GM06990 (cell line): ENCODE measurements at places on chromosomes 1 and 21.
A peak's percentile ranks its signal among the peaks of the same experiment; 100 is the strongest.

DNA sequence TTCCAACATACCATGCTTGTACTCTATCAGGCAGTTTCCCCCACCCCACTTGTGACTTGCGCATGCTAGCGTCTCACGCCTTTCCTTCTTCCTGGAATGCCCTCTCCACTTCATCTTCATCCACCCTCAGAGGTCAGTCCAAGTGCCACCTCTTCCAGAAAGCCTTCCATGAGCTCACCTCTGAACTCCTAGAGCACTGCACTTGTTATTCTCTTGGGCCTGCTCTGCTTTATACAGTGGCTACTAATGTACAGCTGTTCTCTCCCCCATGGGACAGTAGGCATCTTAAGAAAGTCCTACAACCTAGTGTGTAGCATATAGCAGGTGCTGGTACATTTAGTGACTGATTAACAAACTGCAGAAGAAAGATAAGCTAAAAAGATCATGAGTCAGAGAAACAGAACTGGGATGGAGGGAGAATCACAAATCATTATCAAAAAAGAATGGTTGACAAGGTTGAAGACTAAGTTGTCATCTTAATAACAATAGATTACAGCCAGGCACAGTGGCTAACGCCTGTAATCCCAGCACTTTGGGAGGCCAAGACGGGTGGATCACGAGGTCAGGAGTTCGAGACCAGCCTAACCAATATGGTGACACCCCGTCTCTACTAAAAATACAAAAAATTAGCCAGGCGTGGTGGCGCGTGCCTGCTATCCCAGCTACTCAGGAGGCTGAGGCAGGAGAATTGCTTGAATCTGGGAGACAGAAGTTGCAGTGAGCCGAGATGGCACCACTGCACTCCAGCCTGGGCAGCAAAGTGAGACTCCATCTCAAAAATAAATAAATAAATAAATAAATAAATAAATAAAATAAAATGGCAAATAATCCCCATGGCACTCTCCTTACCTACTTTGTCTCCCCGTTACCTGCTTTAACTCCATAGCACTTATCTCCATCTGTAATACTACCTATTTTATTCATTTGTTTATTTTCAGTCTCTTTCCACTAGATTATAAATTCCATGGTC lies 16.3 kb upstream of the TSPAN1 start:
- no peak for DNase-seq

DNA sequence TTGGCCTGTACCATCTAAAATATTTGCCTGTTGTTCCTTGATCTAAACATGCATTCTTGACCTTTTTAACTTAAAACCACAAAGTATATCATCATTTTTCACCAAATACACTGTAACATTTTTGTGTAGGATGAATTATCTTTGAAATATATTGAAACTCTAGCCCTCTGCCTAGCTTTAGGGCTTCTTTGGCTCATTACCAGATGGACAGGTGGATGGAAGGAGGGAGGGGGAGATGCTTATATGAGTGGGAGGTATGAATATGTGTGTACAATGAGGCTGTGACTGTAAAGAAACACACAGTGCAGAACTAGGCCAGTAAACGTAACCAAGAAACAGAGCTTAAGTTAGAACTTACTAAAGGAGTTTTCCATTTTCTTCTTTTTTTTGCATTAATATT lies 118.5 kb downstream of the ESRRG start:
- DNase-seq, result no peak

- no peak for DNase-seq
Measured at GRCh38 chr1:193157360-193157759, 29.1 kb downstream of the B3GALT2 start.

DNA sequence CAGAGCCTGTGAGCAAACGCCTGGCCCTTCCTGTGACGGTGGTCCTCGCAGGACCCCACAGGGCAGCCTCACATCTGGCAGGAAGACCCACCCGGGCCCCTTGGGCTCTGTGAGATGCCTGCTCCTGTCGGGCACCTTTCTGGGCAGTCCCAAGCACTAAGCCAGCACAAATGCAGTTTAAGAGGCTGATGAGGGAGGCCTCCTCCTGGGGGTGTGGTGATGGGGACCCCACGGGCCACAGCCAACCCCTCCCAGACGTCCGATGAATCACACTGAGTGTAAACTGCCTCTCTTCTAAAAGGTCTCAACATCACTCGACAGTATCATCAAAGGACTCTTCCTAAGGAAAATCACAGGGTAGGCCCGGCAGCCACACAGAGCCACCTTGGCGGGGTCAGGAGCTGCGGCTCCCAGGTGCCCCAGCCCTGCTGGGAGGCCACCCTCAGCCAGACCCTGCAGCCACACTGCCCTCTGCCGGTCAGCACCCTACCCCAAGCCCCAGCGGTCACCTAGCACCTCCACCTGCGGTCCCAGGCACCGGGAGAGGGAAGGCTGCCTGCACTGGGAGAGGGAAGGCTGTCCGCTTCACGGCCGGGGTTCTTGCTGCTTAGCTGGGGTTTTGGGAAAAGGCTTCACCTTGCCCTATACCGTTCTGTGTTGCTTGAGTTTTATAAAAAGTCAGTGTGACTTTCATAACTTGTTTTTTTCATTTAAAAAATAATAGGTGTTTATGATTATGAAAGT lies 3.9 kb upstream of the PRKCZ start:
- peak; percentile 54 for DNase-seq

- DNase-seq, result peak; percentile 48
Measured at GRCh38 chr1:110060034-110060661, 10.3 kb downstream of the ALX3 start.

GRCh38 chr21:46038871-46039397 lies 57.4 kb downstream of the COL6A1 start:
- no peak for DNase-seq

- no peak for DNase-seq
Measured at GRCh38 chr1:56904663-56905397, 50.2 kb downstream of the C8A start.

DNA sequence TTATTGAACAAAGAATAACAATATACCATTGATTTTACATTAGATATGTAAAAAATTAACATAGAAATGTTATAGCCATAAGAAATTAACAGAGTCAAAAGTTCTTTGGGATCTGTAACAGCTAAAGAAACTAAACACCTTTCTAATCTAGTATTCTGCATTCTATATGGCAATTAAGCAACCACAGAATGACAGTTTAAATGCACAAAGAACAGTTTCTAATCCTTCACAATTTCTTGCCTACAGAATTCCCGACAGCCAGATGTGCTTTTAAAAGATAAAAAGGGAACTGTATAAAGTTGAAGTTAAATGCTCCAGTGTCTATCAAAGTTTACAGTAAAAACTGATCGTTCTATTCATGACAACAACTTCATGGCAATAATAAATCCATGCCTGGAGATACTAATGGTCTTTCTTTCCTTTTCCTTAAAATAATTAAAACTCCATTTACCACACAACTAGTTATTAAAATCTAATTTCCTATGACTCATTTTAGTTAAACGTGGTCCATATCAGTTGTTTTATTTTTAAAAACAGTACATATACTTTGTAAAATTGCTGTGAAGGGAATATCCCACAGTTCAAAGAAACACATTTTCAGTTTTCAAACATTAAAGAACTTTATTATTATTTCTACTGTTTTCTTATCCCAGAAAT lies 110.2 kb downstream of the EIF4G3 start:
- DNase-seq, result no peak

DNA sequence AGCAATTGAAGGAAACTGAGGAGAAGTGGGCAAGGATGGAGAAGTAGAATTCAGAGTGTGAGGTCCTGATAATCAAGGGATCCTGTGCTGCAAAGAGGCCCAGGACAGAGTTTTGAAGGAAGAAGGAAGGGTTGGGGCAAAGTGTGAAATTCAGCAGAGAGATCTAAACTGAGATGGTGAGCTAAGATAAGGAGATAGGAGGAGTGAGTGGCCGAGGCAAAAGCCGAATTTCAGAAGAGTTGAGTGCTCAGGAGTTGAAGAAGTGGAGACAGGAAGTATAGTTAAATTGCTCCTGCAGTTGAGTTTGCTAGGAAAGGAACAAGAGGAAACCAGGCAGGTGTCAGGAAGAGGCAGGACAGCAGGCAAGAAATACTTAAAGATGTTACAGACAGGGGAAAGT lies 16.4 kb upstream of the MAPKAPK2 start:
- no peak for DNase-seq

DNA sequence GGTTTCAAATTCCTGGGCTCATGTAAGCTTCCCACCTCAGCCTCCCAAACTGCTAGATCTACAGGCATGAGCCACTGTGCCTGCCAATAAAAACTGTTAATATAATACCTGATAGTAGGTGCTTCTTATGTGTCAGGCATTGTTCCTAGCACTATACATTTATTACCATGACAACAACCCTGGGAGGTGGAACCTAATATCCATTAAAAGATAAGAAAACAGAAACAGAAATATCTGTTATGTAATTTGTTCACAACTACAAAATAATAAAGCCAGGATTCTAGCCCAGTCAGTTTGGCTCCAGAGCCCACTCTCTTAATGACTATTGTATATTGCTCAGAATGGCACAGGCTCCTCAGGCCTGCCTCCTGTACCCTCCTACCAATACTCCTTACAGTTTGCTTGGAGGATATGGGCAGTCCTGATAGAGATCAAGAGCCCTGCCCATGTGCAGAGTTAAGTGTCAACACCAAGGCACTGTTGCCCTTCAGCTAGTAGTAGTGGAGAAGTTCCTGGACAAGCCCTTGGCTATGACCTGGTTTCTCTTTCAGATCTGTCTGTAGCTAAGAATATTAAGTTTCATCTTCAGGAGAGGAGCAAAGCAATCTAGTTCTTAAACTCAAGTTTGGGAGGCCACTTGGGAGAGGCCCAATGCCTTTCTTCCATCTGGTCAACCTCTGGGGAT lies 22.4 kb downstream of the RPL5 start:
- DNase-seq, result no peak

- DNase-seq, result no peak
Measured at GRCh38 chr1:86477256-86477655, 8.5 kb downstream of the CLCA1 start.

DNA sequence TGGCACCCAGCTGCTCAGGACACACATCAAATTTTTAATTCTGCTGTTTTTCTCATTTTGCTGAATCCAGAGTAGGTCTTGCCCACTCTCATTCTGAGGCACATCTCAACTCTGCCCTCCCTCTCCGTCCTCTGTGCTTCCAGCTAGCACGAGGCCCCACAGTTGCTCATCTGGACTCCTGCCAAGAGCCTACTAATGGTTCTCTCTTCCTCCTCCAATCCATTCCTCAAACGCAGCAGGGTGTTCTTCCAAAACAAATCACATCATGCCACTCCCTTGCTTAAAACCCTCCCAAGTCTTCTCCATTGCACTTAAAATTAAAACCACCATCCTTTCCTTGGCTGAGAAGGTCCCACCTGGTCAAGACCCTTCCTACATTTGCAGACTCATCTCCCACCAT lies 49.8 kb upstream of the SCAF4 start:
- no peak for DNase-seq

- DNase-seq, result no peak
Measured at GRCh38 chr1:205680073-205680851, at the start of gene SLC45A3. Gene SLC45A3 (minus strand): TSS chr1:205680509. CDS start chr1:205664656, 15,853 bp downstream.

DNA sequence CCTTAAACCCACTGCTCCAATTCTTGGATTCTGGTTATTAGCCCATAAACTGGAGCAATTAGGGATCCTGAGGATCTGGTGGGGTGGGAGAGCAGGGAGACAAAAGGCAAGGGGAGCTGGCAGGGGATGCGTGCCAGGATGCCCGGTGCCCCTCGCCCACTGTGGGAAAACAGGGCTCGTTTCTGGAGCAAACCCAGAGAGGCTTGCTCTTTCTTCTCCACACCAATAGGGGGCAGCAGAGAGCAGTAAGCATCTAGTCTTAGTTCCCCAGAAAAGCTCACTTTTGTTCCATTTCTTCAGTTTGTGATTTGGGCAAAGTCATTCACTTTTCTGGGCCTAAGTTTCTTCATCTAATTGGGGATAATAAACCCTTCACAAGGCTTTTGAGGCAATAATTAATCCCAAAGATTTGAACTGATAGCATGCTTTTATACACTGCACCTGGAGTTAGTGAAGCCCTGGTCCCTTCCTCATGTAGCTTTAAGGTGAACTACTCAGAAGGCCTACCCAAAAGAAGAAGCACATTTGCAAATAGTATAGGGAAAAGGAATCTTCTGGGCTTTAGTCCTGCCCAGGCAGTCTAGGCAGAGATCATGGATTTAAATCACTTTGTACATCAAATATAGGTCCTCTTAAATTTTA lies 160.6 kb upstream of the USP24 start:
- no peak for DNase-seq

- no peak for DNase-seq
Measured at GRCh38 chr1:154779551-154780189, 90.4 kb downstream of the KCNN3 start.

- no peak for DNase-seq
Measured at GRCh38 chr1:214983126-214983869, 99.2 kb upstream of the KCNK2 start.

DNA sequence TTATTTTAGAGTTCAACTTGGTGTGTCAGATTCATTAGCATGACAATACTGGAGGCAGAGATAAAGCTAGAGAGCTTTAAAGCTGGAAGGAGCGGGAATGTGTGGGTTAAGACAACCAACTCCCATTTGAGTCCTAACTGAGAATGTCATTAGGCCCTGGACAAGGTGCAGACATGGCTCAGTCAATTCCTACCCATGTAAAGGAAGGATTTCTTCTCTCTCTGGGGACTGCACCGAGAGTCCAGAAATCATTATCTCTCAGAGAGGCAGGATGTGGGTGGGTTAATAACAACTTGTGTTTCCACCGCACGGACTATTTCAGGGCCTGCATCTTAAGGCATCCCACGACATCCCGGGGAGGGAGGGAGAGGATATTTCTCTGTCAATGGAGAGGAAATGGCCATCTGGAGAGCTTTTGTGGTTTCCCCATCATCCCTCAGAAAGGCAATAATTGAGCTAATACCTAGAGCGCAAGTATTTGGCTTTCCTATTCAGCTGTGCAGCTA lies 46.7 kb upstream of the SARS1 start:
- peak; percentile 15 for DNase-seq

GRCh38 chr1:991895-992294 lies 8.0 kb downstream of the HES4 start:
- no peak for DNase-seq

DNA sequence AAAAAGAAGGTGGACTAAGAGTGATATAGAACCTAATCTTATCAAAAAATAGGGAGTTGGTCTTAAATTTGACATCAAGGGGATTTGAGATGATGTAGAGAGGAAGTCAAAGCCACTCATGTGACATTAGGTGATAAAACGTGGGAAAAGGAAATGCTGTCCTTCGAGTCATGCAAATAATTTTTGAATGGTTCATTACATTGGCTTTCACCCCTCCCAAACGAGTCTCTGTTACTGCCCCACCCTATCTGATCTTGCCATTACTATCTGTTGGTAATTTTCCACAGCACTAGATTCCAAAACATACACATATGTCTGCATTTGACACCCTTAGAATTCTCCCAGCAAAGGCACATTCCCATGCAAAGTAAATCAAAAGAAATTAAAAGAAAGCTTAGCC lies 531.1 kb upstream of the ADAMTS5 start:
- DNase-seq, result no peak

DNA sequence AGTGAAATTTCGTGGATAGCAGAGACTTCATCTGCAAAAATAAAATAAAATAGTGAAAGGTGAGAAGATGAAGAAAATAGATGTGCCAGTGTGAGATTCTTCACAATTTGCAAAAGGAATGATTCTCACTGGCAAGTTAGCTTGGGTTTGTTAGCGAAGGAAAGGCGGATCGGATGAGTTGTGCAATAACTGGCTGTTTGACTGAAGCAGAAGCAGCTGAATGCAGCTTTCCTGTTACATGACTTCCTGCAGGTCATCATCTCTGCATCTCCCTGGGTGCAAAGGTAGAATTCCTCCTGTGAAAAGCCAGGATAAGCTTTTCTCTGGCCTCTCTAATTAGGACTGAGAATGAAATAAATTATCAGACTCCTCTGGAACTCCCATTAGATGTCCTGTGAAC lies 263.1 kb upstream of the CHRM3 start:
- DNase-seq, result no peak
